ENCODE measurements at places on chromosomes 7 and 10. TPM values are rescaled to one million over a fixed set of nuclear protein-coding genes. Genes with fewer than 3 reads are reported as not detected.

- no peaks in the 10 kb centered on the region for H3K4me1 ChIP-seq
- no peak overlapping the region for H3K27ac ChIP-seq
- no peaks in the 10 kb centered on the region for H3K36me3 ChIP-seq
- DNase-seq = peak; percentile 66
Measured at GRCh38 chr7:151704960-151705635, 171.8 kb downstream of the PRKAG2 start.

GRCh38 chr7:78764571-78764970 lies 688.9 kb downstream of the MAGI2 start:
- H3K36me3 ChIP-seq = 0 out of 2 replicates have a peak, but pooled peaks cover 3% of the 10 kb centered on the region
- H3K27ac ChIP-seq = no peak overlapping the region
- DNase-seq = no peak
- H3K4me1 ChIP-seq = no peaks in the 10 kb centered on the region
- H3K4me3 ChIP-seq = no peak overlapping the region

DNA sequence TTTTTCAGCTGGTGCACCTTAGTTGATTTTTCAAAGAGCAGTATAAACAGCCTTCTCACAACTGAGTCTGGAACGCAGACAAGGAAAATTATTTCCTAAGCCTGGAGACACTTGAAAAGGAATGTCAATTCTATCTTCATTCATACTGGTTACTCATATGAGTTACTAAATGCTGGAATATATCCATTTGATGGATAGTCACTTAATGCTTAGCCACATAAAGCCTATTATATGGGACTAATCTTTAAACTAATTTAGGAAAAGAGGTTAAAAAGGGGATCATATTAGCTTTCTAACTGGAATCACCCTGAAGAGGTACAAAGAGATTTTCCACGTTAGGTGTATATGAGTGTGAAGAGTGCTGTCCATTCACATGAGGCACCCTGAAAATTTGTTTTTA lies 1.7 kb upstream of the HOXA4 start:
- H3K27me3 ChIP-seq = peaks cover 95% of the 10 kb centered on the region
- no peak overlapping the region for H3K4me3 ChIP-seq
- H3K27ac ChIP-seq = no peak overlapping the region
- H3K36me3 ChIP-seq = no peaks in the 10 kb centered on the region
- no peaks in the 10 kb centered on the region for H3K4me1 ChIP-seq

- H3K27me3 ChIP-seq = no peaks in the 10 kb centered on the region
- H3K4me3 ChIP-seq = peak overlapping the region; percentile 55
- H3K4me1 ChIP-seq = no peaks in the 10 kb centered on the region
- no peak for DNase-seq
- no peak overlapping the region for H3K27ac ChIP-seq
- peaks cover 4% of the 10 kb centered on the region for H3K36me3 ChIP-seq
Measured at GRCh38 chr10:126561294-126561920, 109.1 kb downstream of the C10orf90 start.

GRCh38 chr7:158056761-158057160 lies 530.9 kb downstream of the PTPRN2 start:
- H3K4me1 ChIP-seq = no peaks in the 10 kb centered on the region
- no peak overlapping the region for H3K4me3 ChIP-seq
- H3K27me3 ChIP-seq = no peaks in the 10 kb centered on the region
- DNase-seq = no peak

DNA sequence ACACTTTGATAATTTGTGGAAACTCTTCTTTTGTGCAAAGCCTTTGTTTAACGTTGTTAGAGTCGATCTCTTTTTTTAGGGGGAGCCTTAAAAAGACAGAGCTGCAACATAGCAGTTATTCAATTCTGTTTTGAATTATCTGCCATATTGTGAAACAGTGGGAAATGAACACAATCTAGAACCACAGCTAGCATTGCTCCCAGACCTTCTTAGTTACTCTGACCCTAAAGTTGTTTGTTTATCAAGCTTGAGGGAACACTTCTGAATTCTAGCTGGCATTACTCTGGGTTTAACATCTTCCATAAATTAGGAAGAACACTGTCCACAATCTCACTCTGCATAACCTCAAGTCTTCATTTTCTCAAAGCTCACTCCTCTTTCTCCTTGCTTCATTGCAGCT lies 217.7 kb downstream of the PRKG1 start:
- no peak overlapping the region for H3K4me3 ChIP-seq
- no peaks in the 10 kb centered on the region for H3K4me1 ChIP-seq
- no peak overlapping the region for H3K27ac ChIP-seq

- no peak overlapping the region for H3K4me3 ChIP-seq
- no peaks in the 10 kb centered on the region for H3K27me3 ChIP-seq
- H3K4me1 ChIP-seq = peaks cover 2% of the 10 kb centered on the region
- DNase-seq = peak; percentile 62
Measured at GRCh38 chr7:101386558-101387231, 24.0 kb downstream of the COL26A1 start.

GRCh38 chr7:150400788-150401423 lies 21.8 kb downstream of the ZNF775 start:
- H3K27ac ChIP-seq = peak overlapping the region; percentile 91
- H3K4me1 ChIP-seq = peaks cover 41% of the 10 kb centered on the region
- no peaks in the 10 kb centered on the region for H3K27me3 ChIP-seq
- H3K4me3 ChIP-seq = peak overlapping the region; percentile 41
- peak; percentile 51 for DNase-seq

GRCh38 chr7:81075150-81075549 lies 156.3 kb upstream of the SEMA3C start:
- no peak overlapping the region for H3K4me3 ChIP-seq
- peaks cover 22% of the 10 kb centered on the region for H3K36me3 ChIP-seq
- H3K4me1 ChIP-seq = no peaks in the 10 kb centered on the region
- DNase-seq = no peak
- H3K27me3 ChIP-seq = no peaks in the 10 kb centered on the region
- no peak overlapping the region for H3K27ac ChIP-seq

- no peak for DNase-seq
- H3K27me3 ChIP-seq = no peaks in the 10 kb centered on the region
- H3K27ac ChIP-seq = no peak overlapping the region
- H3K4me1 ChIP-seq = peaks cover 5% of the 10 kb centered on the region
- peaks cover 4% of the 10 kb centered on the region for H3K36me3 ChIP-seq
Measured at GRCh38 chr7:80135309-80136104, 876 bp downstream of the GNAI1 start.

DNA sequence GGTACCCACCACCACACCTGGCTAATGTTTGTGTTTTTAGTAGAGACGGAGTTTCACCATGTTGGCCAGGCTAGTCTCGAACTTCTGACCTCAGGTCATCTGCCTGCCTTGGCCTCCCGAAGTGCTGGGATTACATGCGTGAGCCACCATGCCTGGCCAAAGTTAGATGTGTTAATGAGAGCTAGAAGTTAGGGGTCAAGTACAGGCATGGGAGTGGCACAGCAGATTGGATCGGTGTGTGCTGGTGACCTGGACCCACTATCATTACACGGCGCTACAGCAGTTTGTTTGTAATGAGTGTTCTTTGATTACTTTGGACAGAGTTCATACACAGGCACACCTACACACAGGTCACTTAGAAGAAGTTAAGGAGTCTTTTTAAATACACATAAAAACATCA lies 36.7 kb downstream of the DNAJB6 start:
- no peak overlapping the region for H3K4me3 ChIP-seq
- H3K27ac ChIP-seq = no peak overlapping the region
- H3K27me3 ChIP-seq = no peaks in the 10 kb centered on the region
- peaks cover 3% of the 10 kb centered on the region for H3K4me1 ChIP-seq
- no peak for DNase-seq

The LIPK gene
- total RNA-seq = not detected

The H2BK1 gene
- total RNA-seq = 0.97 TPM

The SYNPO2L gene
- total RNA-seq = not detected

The CYP2W1 gene
- total RNA-seq = not detected

The OPALIN gene
- total RNA-seq = not detected

The HOXA3 gene
- not detected for total RNA-seq

The GTF2I gene
- total RNA-seq = 345 TPM

The RSPH10B2 gene
- total RNA-seq = 0.39 TPM
